Endothelial cell of coronary artery (primary cell): ENCODE measurements at places on chromosomes 11 and 22. TPM values are rescaled to one million over a fixed set of nuclear protein-coding genes. Genes with fewer than 3 reads are reported as not detected.

Gene AQP11
- 0.27 and 0.47 TPM in 2 replicates for total RNA-seq

Gene MGAT3
- 0.47 TPM in 1 of 2 replicates, not detected in the other for total RNA-seq

Gene MPZL3
- 8.2 and 12.4 TPM in 2 replicates for total RNA-seq

Gene CERK
- total RNA-seq = 79.0 and 97.0 TPM in 2 replicates

Gene ANKK1
- total RNA-seq = 0.09 TPM in 1 of 2 replicates, not detected in the other

Gene CEND1
- total RNA-seq = under 0.01 and 0.18 TPM in 2 replicates

Gene CCND1
- 152 and 255 TPM in 2 replicates for total RNA-seq

Gene CCDC87
- total RNA-seq = 0.18 and 0.28 TPM in 2 replicates

Gene MLC1
- total RNA-seq = 0.09 TPM in 1 of 2 replicates, not detected in the other

Gene CAVIN3
- 39.6 and 119 TPM in 2 replicates for total RNA-seq

Gene BBOX1
- not detected in 2 replicates for total RNA-seq

Gene FDX1
- total RNA-seq = 7.8 and 8.9 TPM in 2 replicates

Gene MSANTD4
- total RNA-seq = 22.2 and 28.1 TPM in 2 replicates

Gene APOA5
- not detected in 2 replicates for total RNA-seq

Gene DCDC1
- under 0.01 and 0.27 TPM in 2 replicates for total RNA-seq

Gene SEPTIN3
- 0.09 TPM in 1 of 2 replicates, not detected in the other for total RNA-seq

Gene PTPN5
- total RNA-seq = not detected in 2 replicates

Gene PHOX2A
- not detected in 2 replicates for total RNA-seq

Gene BET1L
- total RNA-seq = 10.0 and 17.7 TPM in 2 replicates

Gene SCGB1A1
- not detected in 2 replicates for total RNA-seq

Gene ADAMTS8
- not detected in 2 replicates for total RNA-seq

Gene SEC14L6
- total RNA-seq = under 0.01 TPM in 1 of 2 replicates, not detected in the other

Gene NLRP14
- total RNA-seq = 0.09 and 0.45 TPM in 2 replicates

Gene PLA2G3
- total RNA-seq = not detected in 2 replicates

Gene KREMEN1
- total RNA-seq = 0.27 and 0.38 TPM in 2 replicates

Gene WT1
- 0.99 and 1.1 TPM in 2 replicates for total RNA-seq

Gene VSIG10L2
- total RNA-seq = not detected in 2 replicates

Gene C11orf65
- total RNA-seq = 0.09 and 0.38 TPM in 2 replicates

Gene ABTB2
- total RNA-seq = 0.27 and 3.7 TPM in 2 replicates

Gene GRIA4
- total RNA-seq = not detected in 2 replicates

Gene LRRC4C
- under 0.01 TPM in 1 of 2 replicates, not detected in the other for total RNA-seq

Gene FAM111B
- 6.3 and 12.1 TPM in 2 replicates for total RNA-seq

Gene FGF19
- not detected in 2 replicates for total RNA-seq

Gene IGLL1
- total RNA-seq = not detected in 2 replicates

Gene LARGE2
- total RNA-seq = under 0.01 and 0.09 TPM in 2 replicates

Gene OR51A2
- total RNA-seq = not detected in 2 replicates

Gene OR52E8
- not detected in 2 replicates for total RNA-seq

Gene NPAS4
- total RNA-seq = not detected in 2 replicates
